Caco-2 (cell line): ENCODE measurements at places on chromosomes 1 and 21.
A peak's percentile ranks its signal among the peaks of the same experiment; 100 is the strongest.

GRCh38 chr1:17032741-17033140 lies 21.0 kb upstream of the ATP13A2 start:
- DNase-seq, result no peak

DNA sequence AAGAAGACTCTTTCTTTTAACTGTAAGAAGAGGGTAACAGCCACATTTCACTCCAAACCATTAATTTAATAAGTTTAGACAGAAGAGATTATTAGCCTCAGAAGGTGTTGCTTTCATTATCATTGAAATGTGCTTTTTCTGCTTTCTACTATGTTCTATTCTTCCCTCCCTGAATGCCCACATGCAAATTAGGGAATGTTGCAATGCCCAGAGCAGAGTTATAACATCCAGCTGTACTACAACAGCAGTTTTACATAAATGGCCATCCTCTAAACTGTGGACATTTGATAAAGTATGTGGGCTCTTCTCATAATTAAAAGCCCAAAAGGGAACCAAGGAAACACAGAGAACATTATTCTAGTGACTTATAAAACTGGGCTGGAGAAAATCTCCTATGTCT lies 82.2 kb upstream of the SOD1 start:
- no peak for DNase-seq

GRCh38 chr1:172630056-172630818 lies 28.7 kb upstream of the FASLG start:
- no peak for DNase-seq

DNA sequence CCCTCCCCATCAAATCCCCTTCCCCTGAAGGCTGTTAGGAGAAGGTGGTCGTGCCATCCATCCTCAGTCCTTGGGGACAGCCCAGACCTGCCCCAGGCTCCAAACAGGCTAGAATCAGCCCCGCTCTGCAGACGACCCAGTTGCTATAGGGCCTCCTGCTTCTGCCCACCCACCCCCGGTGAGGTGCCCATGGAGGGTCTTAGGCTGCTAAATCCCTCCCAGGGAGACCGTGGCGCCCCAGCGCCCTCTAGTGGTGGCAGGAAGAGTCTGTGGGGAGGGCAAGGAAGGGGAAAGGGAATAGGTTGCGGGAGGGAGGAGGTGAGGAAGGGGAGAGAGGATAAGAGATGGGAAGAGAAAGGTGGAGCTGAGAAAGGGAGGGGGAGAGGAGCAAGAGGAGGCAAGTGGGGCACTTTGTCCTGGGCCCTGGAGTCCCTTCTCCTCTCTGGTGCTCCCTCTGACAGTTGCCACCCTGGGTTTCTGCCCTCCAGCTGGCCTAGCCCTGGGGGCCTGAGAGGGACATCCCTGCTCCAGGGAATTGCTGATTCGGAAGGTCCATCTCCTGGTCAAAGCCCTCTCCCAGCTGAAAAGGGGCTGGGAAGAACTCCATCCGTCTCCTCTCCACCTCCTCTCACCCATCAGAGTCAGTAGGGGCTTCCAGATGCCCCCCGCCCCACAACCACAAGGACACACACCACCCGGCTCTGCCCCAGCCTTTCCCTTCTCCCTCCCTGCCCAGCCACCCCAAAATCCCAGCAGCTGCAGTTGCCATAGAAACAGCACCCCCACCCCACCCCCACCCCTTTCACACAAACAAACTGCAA lies 55.4 kb downstream of the CAMK2N1 start:
- no peak for DNase-seq

DNA sequence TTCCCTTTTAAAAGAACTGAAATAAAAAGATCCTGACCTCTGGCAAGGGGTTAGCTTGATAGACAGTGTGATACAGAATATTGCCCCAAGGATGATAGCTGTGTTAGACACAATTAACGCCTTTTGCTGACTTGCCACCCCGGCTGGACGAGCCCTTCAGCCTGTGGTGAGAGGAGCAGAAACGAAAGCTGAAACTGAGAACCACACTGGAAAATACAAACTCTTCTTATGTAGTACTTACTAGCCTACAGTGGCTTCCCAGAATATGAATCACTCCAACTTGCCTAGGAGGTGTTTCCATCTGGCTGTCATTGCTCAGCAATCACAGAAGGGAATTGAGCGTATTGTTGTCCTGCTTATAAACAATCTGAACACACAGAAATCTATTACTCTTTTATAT lies 22.9 kb downstream of the SAMSN1 start:
- DNase-seq, result no peak

- no peak for DNase-seq
Observed at GRCh38 chr1:110242731-110243130, 32.6 kb downstream of the KCNC4 start.

DNA sequence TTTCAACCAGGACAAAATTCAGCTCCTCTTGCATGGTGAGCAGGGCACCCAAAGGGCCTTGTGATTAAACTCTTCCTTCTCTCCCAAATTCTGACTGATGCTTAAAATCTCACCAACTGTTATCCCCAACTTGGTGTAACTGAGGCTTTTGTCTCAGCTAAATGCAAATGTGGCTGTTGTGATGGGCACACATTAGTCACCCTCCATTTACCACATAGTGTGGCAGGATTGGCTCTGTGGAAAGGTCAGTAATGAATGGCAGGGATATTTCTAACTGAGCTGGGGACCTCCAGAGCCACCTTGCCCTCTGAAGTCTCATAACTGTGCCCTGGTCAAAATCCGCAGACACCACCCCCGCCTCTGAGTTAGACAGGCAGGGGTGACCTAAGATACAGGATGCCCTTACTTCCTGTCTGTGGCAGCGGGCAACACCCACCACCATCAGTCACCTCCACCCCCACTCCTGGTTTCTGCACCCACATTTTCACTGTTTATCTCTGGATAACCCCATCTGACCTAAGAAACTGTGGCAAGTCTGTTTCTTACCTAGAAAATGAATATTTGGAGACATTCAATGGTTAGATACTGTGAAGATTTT lies 25.4 kb upstream of the RGS16 start:
- DNase-seq, result no peak

- no peak for DNase-seq
Observed at GRCh38 chr1:194813096-194813495, 1626.7 kb upstream of the B3GALT2 start.

DNA sequence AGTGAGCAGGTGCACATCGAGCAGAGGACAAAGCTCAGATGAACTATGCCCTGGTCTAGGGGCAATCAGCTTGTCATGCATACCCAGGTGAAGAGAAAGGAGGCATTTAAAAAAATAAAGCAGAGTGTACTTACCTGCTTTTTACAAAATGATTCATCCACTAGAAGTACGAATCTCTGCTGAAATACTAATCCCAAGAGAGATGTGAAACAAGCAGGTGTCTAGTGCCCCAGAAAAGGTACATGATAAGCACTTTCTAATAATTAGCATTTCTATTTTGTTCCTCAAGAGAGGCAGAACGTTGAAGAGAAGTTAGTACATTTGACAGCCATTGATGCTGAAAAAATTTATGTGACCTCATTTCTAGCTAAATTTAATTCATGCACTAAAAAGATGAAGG lies 31.1 kb downstream of the CHODL start:
- DNase-seq, result no peak

DNA sequence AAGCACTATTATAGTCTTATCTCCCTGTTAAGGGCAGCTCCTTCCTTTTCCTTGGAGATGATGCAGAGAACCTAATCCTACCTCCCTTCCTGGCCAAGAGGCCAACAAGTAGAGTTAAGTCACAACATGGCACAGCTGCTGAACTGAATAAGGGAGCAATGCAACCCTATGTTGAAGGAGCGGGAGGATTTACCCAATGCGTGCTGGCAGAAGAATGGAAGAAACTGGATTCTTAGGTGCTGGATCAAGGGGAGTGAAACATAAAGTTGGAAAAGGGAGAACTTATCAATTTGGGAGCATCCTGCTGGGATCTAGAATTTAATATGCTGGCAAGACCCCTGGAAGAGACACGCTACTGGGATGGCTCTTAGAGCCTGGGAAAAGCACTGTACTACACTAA lies 12.0 kb upstream of the HUNK start:
- DNase-seq, result no peak

GRCh38 chr1:65512383-65512782 lies 91.9 kb downstream of the LEPR start:
- no peak for DNase-seq

DNA sequence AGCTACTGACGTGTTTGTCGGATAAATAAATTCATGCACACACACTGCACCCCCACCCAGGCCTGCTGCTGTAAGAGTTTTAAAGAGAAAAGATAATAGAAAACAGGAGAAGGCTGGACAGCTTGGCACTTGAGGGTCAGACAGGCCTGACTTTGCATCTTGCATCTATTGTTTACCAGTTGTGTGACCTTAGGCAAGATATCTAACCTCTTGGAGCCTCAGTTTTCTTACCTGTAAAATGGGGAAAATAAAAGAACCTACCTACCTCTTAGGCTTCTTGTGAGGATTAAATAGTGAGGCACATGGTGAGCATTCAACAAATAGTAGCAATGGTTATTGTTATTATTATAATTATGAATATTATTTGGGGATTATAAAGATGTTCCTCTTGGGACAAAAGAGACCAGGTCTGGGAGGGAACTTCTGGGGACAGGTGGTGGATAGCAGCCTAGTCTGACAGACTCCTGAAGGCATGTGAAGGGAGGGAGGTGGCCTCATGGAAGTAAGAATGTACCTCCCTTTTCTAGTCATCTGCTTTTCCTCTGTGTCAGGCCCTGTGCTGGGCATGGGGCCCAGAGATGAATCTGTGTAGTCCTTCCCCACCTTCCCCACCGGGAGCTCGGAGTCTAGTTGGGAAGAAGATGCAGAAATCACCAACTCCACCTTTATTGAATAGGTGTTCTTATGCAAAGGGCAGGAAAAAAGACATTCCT lies 18.3 kb upstream of the EPB41 start:
- DNase-seq, result no peak

DNA sequence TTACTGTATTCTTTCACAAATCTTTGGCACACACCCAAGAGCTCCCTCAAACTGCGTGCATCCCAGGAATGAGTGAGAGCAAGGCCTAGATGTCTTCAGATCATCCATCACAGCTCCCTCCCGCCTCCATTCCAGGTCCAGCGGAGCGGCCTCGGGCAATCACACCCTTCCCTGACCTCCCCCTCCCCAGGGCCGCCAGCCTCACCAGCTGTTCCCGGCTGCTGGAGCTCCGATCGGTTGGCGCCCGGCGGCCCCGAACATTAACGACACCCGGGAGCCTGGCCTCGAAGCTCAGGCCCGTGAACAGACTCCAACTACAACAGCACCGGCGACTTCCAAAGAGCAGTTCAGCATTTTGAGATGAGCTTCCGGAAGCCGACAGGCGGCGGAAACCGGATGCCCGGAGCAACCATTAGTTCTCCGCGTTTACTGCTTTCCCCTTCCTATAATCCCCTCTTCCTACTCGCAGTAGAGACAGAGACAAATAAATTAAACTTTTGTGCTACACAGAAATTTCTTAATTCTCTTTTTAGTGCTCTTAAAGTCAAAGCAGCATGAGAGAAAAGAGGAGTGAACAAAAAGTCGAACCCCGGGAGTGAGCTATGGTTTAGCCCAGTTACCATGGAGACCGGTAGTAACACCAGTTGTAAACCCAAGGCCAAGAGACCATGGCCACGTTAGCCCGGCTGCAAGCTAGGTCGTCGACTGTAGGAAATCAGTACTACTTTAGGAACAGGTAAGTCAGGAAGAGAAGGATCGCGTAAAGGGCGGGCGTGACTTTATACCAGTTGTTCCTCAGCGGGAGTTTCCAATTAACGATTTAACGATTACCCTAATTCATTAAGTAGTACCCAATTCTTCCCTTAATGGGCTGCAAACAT lies at the start of the genes GPATCH2 and SPATA17:
GPATCH2 (minus strand) TSS at position 380 of the 881 bp plus-strand sequence; CDS start at position 261, 119 bp downstream.
SPATA17 (plus strand) TSS at position 634 of the 881 bp plus-strand sequence; CDS start at position 669, 35 bp downstream.
- DNase-seq, result peak; percentile 84

DNA sequence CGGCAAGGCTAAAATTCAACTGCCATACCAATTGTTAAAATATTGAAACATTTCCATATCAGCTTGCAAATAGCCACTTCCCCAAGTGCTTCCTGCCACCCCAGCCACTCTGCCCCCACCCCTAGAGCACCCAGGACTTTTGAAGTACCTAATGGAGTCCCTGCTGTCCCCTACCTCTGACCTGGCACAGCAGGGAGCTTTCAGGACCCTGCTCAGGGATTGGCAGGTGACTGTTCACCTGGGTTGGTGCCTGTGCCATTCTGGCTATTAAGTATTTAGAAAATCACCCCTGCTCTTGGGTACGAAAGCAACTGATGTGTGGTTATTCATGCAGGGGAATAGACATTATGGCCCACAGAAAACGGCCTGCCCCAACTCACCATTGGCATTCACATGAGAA lies 9.1 kb upstream of the HPCAL4 start:
- DNase-seq, result no peak

- DNase-seq, result peak; percentile 80
Observed at GRCh38 chr1:32817815-32818786, 648 bp downstream of the S100PBP start.

DNA sequence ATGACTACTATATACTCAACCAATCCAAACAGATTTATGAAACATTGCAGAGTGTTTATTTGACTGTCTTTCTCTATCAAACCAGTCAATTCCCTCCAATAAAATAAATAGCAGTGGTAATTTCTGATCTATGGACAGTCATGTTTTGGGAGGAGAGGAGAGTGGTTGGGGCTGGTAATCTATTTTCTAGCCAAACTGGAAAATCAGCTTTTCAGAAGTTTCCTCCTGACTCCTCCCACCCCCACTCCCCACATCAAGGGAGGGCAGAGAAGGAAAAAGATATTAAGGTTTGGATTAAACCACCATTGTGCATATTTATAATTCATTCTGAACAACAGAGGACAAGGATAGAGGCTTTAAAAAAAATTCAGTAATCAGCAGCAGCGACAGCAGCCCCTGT lies 69.4 kb upstream of the SOX13 start:
- no peak for DNase-seq

DNA sequence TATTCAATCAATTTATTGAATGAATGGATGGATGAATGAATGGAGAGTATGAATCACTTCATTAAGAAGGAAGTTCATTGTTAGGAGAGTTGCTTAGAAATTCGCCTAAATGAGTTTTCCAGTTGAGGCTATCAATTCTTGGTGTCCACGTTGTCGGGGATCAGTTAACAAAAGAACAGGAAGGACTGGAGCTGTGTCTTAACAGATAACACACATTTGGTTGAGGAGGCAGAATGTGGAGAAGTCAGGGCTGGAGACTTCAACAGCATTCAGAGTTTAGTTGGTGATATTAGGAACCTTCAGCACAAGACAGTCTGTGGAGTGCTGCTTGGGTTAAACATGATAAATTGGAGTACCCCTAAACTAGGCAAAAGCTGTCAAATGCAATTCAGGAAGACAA lies 33.7 kb downstream of the ZBTB18 start:
- no peak for DNase-seq

- DNase-seq, result peak; percentile 25
Observed at GRCh38 chr21:42724226-42724920, 71.0 kb downstream of the PDE9A start.

- DNase-seq, result no peak
Observed at GRCh38 chr1:183954496-183954895, 83.0 kb downstream of the COLGALT2 start.

DNA sequence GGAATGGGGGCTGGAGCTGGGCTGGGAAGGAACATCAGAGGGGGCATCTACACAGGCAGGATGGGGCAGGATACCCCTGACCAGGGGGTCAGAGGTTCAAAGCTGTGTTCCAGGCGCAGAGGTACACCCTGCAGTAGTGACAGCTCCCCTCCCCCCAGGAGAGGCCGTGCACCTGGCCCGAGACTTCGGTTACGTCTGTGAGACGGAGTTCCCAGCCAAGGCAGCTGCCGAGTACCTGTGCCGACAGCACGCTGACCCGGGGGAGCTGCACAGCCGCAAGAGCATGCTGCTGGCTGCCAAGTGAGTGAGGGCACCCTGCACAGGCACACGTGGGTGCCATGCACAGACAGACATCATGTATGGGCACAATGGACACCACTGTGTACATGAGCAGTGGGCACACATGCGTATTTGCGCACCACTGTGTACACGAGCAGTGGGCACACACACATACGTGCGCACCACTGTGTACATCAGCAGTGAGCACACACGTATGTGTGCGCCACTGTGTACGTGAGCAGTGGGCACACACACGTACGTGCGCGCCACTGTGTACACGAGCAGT lies 17.4 kb downstream of the TFAP2E start:
- no peak for DNase-seq
